ENCODE measurements at places on chromosomes 1 and 21.

- no peak for DNase-seq
Observed at GRCh38 chr1:47893412-47893811, 103.8 kb downstream of the TRABD2B start.

GRCh38 chr1:167912294-167912693 lies 1.6 kb downstream of the ADCY10 start:
- DNase-seq = no peak

DNA sequence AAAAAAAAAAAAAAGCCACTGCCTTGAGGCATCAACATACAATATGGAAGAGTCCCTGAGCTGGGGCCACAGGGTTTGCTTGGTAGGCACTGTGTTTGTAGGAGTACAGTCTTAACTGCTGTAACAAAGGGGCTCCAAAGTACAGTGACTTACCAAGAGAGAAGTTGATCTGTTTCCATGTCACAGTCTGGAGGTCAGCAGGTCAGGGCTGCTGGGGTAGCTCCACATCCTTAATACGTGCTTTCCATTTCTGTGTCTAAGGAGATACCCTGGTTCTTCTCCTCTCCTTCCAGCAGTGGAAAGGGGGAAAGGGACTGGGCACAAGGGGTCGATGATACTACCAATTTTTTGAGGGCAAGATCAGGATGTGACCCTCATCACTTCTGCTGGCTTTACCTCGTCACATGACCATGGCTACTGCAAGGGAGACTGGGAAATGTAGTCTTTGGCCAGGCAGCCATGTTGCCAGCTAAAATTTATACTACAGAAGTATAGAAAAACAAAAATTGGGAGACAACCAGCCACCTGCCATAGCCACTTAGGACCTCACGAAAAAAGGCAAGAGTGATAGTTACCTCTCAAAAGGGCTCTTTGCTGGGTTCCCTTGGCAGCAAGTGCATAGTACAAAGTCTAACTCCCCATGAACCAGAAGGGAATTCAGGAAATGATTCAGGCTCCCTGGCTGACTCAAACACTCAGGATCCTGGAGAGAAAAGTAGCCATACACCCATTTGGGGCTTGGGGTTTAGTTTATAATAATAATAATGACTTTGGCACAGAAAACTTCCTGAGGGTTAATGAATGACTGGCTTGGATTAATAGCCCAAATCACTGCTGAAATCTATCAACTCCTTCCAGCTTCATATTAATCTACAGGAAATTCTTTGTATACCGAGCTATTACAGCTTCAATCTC lies 52.7 kb upstream of the ATP5PO start:
- no peak for DNase-seq

GRCh38 chr1:85630493-85630892 lies 49.9 kb downstream of the CCN1 start:
- no peak for DNase-seq

GRCh38 chr1:30762930-30763650 lies 5.5 kb upstream of the LAPTM5 start:
- no peak for DNase-seq

DNA sequence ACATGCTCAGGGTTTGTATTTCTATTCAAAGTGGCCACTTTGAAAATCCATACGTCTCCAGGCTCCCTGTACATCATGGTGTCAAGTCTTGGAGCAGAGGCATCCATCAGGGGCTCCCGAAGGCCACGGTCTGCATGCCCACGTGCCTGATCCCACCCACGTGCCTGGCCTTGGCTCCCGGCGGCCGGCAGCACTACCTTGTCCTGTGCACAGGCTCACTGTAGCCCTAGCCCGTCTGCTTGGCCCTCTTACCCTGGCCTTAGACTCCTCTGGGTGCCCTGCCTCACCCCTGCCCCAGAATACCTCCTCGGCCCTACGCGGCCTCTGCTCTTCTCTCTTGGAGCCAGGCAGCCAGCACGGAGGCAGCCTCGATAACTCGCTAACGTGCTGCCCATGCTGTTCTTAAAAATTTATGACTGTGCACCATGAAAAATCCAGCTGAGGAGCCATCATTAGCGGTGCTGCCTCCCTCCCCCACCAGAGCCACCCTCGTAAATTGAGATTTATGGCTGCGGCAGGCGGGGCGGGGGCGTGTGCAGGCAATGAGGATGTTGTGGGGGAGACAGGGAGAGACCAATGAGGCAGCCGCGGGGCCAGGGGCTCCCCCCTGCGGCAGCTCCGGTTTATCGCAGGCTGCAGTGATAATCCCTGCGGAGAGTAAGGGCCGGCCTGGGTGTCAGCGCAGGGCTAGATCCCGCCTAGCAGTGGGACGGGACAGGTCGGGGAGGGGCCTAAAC lies 24.6 kb downstream of the DMAP1 start:
- peak; percentile 75 for DNase-seq

DNA sequence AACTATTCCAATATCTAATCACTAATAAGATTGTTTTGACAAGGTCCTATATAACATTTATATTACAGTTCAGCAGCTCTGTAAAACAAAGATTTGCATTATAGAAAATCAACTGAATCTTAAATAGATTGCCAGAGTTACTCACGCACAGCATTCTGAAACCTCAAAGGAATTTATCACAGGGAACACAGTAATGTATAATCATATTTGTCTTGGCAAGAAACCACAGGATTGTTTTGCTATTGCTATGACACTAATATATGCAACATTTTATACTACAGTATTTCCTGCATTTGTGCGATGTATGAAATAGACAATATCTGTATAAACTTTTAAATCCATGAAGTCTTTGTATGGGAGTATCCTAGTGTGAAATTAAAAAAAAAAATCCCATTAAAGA lies 101.4 kb downstream of the PLPPR5 start:
- no peak for DNase-seq

DNA sequence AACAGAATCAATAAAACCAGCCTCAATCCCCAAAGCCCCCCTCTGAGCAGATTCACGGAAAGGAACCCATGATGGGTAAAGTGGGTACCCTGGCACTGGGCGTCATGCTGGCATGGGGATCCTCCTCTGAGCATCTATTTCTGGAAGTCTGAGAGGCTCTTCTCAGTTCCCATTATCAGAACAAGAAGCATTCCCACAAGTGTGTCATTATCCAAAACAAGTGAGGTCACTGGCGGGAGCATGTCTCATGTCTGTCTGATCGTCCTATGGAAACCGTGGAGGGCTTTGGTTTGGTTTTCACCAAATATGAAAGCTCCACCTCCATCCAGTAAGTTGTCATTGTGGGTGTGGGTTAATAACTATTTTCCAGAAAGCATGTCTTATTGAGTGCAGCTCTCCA lies 70.7 kb downstream of the PGM1 start:
- no peak for DNase-seq

DNA sequence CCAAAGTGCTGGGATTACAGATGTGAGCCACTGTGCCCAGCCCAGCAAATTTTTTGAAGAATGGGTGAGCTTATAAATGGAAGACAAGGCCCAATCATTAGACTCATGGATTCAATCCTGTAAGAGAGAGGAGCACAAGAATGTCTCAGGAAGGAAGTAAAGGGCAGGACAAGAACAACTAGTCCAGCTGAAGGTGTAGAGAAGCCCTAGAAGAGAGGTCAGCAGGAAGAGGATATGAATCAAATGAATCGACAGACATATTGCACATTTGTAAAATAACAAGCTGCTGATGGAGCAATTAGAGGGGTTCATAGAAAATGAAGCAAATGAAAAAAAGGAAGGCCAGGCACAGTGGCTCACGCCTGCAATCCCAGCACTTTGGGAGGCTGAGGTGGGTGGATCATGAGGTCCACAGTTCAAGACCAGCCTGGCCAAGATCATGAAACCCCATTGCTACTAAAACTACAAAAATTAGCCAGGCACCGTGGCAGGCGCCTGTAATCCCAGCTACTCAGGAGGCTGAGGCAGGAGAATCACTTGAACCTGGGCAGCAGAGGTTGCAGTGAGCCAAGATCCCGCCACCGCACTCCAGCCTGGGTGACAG lies 74.9 kb downstream of the MIS18A start:
- no peak for DNase-seq

DNA sequence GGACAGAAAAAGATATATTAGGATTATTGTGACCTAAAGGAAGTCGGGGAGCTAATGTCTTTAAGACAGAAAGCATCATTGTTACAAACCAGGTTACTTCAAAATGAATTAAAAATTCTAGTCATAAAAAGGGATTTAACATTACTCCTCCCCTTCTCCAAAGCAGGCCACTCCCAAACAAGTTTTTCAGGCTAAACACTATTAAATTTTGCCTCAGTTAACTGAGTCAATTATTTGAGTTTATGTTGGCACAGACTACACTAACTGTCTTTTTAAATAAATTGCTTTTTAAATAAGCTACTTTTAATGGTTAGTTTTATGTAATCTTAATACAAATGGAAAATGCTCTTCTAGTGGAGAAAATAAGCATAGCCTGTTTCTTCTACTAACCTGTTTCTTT lies 395.0 kb upstream of the DUSP10 start:
- no peak for DNase-seq

GRCh38 chr1:19878637-19878985 lies 3.6 kb upstream of the OTUD3 start:
- no peak for DNase-seq

Measured in activated T-cell treated with anti-CD3 and anti-CD28 coated beads, Interleukin-2, amount 50 U/mL, for 48 hours (primary cell).